ENCODE measurements at places on chromosomes 1 and 21. TPM values are rescaled to one million over a fixed set of nuclear protein-coding genes. Genes with fewer than 3 reads are reported as not detected.

EIF3I gene
- 132 TPM for total RNA-seq

DNAI4 gene
- total RNA-seq: 17.1 TPM

GSTM1 gene
- total RNA-seq: 0.40 TPM

GJA9 gene
- 0.26 TPM for total RNA-seq

LSS gene
- 125 TPM for total RNA-seq

IFI44L gene
- 4.4 TPM for total RNA-seq

AADACL3 gene
- total RNA-seq: not detected

CHODL gene
- total RNA-seq: 0.43 TPM

ACTA1 gene
- 0.17 TPM for total RNA-seq

PHGDH gene
- total RNA-seq: 12.8 TPM

TMEM54 gene
- 372 TPM for total RNA-seq

OXCT2 gene
- 0.95 TPM for total RNA-seq

PFKFB2 gene
- 17.9 TPM for total RNA-seq

TMEM81 gene
- total RNA-seq: 3.8 TPM

GBP7 gene
- not detected for total RNA-seq

TTLL7 gene
- 58.0 TPM for total RNA-seq

COA7 gene
- 13.7 TPM for total RNA-seq

COA6 gene
- 34.4 TPM for total RNA-seq

ZFP69 gene
- 3.3 TPM for total RNA-seq

CSF3R gene
- total RNA-seq: 13.2 TPM

OR2T35 gene
- total RNA-seq: not detected

KCND3 gene
- 8.7 TPM for total RNA-seq

SRGAP2C gene
- 32.7 TPM for total RNA-seq

S100A7 gene
- total RNA-seq: not detected

MPZ gene
- 9.0 TPM for total RNA-seq

RNF186 gene
- total RNA-seq: 0.32 TPM

MRPS14 gene
- total RNA-seq: 35.5 TPM

ANGPTL1 gene
- 24.2 TPM for total RNA-seq

CFAP107 gene
- not detected for total RNA-seq

TXNIP gene
- total RNA-seq: 446 TPM

FALEC gene
- total RNA-seq: 1.1 TPM

FGR gene
- 7.6 TPM for total RNA-seq

CNTN2 gene
- 0.78 TPM for total RNA-seq

SCP2 gene
- 208 TPM for total RNA-seq

S100A8 gene
- 7.0 TPM for total RNA-seq

OLFM3 gene
- total RNA-seq: not detected

CD52 gene
- total RNA-seq: 21.1 TPM

WNT2B gene
- total RNA-seq: 8.1 TPM

KLHDC8A gene
- total RNA-seq: 2.2 TPM
